ENCODE measurements at places on chromosomes 12 and 14.

DNA sequence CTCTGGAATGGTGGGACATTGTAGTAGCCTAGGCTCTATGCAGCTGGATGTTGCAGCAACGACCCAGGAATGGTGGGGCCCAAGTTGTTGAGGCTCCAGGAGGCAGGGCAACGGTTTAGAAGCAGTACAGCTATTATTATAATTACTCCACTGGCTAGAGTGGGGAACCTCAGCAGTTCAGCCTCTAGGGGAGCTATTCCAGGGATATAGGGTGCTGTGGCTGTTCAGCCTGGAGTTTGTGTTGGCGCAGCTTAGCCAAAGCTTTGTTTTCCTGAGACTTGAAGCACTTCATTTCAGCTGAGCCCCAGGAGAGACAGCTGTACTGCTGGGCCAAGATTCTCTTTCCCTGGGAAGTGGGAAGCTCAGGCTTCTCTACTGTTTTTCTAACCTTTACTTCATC, 1023.0 kb upstream of the ATXN7L3B start:
- DNase-seq: no peak

DNA sequence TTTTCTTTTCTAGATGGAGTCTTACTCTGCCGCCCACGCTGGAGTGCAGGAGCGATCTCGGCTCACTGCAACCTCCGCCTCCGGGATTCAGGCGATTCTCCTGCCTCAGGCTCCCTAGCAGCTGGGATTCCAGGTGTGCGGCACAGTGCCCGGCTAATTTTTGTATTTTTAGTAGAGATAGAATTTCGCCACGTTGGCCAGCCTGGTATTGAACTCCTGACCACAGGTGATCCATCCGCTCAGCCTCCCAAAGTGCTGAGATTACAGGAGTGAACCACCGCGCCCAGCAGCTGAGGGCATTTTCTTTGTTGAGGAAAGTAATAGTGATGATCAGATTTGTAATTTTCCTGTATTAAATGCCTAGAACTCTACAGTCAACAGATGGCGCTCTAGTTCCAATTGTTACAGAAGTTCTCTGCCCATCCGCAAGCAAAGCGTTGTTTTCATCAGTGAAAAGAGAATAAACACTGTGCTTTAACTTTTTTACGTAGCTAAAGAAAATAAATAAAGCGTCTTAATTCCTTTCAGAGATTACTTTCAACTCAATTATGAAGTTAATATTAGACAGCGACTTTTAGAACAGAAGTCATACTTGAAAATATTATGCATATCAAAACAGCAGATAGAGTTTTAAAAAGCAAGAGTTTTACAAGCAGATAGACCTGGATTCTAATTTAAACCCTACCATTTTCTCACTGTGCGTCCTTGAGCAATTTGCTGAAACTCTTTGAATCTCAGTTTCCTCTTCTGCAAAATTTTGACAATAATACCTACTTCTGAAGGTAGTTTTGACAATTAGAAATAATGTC, 335.1 kb downstream of the DUSP6 start:
- DNase-seq: peak; percentile 83

- no peak for DNase-seq
Measured at GRCh38 chr12:608921-609320, 54.3 kb downstream of the NINJ2 start.

DNA sequence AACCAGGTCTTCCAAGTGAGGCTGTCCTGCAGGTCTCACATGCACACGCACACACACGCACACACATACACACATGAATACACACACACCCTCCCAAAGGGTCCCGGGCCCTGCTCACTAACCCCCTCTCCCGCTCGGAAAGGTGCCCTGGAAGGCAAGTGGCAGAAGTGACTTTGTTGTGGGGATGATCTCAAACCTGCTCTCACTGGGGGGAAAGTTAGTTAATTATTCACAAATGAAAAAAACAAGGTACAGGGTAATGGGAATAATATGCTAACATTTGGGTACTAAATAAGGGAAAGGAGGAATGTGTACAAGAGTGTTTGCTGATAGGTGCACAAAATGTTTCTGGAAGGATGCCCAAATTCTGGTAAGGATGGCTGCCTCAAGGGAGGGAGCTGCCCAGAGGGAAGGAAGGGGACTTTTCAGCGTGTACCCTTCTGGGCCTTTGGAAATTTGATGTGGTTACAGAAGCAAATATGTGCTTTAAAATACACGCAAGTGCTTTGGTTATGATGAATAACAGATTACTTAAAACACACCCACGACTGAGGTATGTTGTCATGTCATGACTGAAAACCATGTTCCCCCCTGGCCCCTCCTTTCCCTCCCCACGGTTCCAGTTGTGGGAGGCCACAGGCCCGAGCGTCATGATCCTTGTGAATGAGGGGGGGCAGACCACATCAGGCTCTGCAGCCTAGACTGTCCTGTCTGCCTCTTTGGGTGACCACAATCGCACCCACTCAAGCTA, 43.3 kb upstream of the PLEKHG6 start:
- peak; percentile 36 for DNase-seq

- DNase-seq: peak; percentile 16
Measured at GRCh38 chr12:88876857-88877256, 296.6 kb upstream of the KITLG start.

GRCh38 chr14:102088012-102088792, 1.4 kb upstream of the HSP90AA1 start:
- DNase-seq: peak; percentile 59

- DNase-seq: no peak
Measured at GRCh38 chr14:50366115-50366514, 30.6 kb downstream of the CDKL1 start.

DNA sequence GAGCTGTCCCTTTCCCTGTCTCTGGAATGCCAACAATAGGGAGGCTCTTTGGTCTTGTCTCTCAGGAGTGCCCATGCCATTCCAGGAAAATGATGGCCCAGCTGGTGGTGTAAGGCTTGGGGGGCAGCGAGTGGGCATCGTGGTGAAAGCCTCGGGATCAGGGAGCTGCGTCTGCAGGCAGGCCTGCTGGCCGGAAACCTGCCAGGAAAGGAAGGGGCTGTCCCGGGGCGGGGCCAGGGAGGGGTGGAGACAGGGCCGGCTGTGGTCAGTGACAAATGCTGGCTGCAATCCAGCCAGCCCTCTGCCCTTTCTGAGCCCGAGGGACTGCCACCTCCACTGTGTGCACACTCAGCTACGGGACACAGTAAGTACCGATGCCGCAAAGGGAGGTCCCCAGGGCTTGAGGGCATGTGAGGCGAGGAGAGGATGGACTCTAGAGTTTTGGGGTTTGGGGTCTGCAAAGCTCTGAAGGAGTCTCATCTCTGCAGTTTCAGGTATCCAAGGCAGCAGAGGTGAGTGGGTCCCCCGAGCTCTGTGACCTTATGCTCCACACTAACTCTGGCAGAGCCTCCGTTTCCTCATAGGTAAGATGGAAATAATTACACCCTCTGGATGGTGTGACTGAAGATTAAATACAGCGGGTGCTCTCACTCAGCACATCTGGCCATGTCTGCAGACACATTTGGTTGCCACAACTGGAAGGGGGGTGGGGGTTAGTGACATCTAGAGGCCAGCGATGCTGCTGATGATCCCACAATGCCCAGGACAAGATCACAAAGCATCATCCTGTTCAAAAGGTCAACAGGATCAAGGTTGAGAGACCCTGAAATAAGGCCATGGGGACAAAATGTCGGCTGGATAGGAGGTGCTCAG, at the start of gene SERPINA5:
SERPINA5 (plus strand) TSS at position 300 of the 873 bp plus-strand sequence. CDS start 5,937 bp downstream, outside the sequence.
- peak; percentile 73 for DNase-seq

DNA sequence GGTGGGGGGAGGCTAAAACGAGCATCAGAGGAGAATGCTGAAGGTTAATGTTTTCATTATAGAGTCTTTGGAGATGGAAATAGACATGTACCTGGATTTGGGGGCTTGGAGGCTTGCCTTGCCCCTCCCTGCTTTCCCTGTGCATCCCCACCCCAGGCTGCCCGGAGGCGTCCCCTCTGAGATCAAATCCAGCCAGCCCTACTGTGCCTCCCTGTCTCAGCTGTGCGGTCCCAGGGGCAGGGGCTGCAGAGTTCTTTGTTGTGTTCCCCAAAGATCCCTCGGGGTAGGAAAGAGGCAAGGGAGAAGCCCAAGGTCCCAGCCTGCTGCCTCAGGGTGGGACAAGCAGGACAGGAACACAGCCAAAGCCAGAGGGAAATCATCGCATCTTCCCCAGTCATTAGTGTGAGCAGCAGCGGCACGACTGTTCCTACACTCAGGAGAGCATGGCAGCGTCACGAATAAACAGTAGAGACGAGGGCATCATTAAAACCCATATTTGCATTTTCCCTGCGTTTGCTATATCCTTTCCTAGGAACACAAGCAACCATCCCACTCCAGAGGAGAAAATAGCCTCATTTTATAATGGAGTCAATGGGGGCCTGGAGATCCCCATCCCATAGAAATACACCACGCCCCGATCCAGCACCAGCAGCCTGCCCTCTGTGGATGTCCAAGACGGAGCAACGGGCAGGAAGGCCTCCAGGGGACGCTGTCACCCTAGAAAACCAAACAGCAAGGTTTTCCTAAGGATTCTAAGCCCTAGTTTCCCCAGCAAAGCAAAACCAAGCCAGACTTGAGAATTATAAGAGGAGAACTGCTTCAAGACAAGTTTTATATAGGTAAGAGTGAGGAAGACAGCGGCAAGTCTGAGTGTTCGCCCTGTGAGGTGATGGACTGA, 32.4 kb downstream of the ANO2 start:
- no peak for DNase-seq

- no peak for DNase-seq
Measured at GRCh38 chr12:109092497-109093021, 713 bp downstream of the ALKBH2 start.

DNA sequence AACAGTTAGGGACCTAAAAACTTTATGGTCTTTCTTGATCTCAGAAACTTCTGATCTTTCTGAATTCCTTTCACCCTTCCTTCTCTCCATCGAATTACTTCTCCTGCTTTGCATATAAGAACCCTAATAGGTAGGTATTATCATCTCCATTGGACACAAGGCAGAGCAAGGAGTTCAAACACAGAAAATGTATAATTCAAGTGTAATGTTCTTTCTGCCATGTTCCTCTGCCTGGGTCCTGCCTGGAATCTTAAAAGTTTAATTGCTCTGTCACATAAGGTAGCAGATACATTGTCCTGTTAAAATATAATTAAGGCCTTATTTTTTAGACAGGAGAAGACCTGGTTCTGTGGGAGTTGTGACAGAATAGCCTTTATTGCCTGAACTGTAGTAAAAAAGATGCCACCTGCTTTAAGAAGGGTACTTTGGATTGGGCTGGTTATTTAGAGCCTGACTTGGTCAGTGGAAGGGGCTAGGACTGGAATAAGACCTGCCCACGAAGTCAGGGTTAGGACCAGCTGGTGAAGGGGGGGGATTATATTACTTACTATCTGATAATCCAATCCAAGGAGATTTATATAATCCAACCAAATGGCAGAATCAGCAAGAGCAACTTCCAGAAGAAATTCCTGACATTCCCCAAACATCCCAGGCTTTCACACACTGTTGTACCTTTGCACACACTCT, 10.4 kb downstream of the G2E3 start:
- DNase-seq: peak; percentile 25

- no peak for DNase-seq
Measured at GRCh38 chr12:125163148-125163547, 97.9 kb downstream of the AACS start.

Data from cardiac muscle cell (in vitro differentiated cells and primary cell).